ENCODE measurements at places on chromosomes 3 and 15.

DNA sequence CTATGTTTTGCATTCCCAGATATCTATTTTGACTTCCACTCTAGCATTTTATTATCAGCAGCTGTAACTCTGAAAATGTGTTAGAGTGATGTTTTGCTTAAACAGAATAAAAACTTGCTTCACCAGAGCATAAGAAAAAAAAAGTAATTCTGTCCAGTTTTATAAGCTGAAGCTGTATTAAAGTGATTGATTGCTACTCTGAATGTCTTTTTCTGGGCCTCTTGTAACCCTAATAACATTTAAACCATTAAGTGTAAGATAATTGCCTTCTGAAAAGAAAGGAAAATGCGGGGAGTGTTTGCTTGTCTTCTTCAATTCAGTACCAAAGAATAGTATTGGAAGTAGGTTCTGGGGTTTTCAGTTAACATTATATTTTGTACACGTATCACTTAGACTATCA is 57.9 kb upstream of the UBE2E1 start:
- DNase-seq, result no peak

- no peak for DNase-seq
These were observed 134.3 kb downstream of the TIGIT start for GRCh38 chr3:114428044-114428595.

DNA sequence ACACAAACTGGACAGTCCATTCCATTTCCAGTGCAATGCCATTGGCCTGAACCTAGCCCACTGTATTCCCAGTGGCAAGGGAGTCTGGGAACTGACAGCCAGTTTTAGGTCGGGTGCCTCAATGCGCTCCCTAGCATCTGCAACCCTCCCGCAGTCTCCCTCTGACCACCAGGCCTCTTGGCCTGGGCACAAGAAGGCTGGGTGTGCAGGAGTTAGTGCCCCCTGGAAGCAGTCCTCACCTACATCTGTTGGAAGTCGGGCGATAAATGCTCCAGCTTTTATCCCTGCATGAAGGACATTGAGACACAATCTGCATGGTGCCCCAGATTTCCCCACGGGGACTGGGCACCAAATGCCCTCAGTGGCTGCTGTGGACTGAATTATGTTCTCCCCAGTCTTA is 12.7 kb downstream of the C3orf22 start:
- no peak for DNase-seq

GRCh38 chr15:57784081-57784511 is 77.6 kb downstream of the POLR2M start:
- no peak for DNase-seq

DNA sequence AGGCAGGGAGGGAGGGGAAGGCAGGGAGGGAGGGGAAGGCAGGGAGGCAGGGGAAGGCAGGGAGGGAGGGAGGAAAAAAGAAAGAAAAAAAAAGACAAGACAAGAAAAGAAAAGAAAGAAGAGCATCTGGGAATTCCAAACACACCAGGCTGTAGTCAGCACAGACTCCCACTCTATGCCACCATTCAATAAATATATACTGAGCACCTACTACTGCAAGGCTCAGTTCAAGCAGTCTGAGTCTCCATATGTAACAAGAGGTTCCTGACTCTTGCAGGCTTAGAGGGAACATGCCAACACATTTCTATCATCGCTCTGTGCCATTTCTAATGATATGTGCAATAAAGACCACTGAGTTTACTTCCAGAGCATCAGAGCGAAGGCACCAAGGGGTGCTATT is 47.7 kb downstream of the ANXA2 start:
- DNase-seq, result no peak

GRCh38 chr3:183896610-183897009 is 11.9 kb upstream of the PARL start:
- no peak for DNase-seq

GRCh38 chr3:26015752-26016151 is 225.9 kb downstream of the OXSM start:
- no peak for DNase-seq

DNA sequence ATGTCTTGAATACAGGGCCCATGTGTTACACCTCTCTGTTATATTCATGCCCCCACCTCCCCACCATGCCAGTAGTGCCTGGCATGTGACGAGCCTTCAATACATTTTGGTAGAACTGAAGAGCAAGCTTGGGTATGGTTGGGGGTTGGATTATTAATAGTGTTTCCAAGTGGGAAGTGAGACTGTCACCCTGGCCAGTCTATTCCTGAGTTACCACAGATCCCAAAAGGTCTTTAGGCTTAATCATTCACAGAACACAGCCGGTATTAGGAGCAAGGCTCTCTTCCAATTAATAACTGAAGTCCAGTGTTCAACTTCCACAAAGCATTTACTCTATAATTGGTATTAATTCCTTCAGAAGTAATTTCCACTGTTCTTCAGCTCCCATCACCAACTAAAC is 231.9 kb upstream of the LRTM1 start:
- no peak for DNase-seq

GRCh38 chr15:66008940-66009562 is 139.8 kb downstream of the RAB11A start:
- no peak for DNase-seq

- DNase-seq, result no peak
These were observed 23.3 kb downstream of the AQP9 start for GRCh38 chr15:58161436-58161930.

- no peak for DNase-seq
These were observed 33.7 kb upstream of the GPR171 start for GRCh38 chr3:151236736-151237135.

- DNase-seq, result no peak
These were observed 54.6 kb downstream of the RBMS3 start for GRCh38 chr3:29335438-29335837.

DNA sequence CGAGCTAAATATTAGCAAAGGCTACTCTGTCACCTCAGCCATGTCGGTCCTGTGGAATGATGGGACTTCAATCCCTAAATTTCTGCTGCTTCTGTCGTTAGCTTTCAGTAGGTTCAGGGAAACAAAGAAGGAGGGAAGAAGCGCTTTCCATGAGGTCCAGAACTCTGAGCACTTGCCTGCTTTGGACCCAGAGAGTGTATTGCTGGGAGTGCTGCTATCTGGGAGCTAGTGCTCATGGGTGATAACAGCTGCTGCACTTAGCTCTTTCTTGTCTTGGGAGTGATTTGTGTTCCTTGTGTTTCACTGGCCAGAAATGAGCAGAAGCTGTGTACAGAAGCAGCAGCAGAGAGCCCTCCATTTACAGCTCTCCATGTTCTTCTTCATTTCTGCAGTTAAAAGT is 369.8 kb downstream of the DIPK2A start:
- DNase-seq, result no peak

- DNase-seq, result no peak
These were observed 34.8 kb downstream of the LRRFIP2 start for GRCh38 chr3:37139567-37140052.

DNA sequence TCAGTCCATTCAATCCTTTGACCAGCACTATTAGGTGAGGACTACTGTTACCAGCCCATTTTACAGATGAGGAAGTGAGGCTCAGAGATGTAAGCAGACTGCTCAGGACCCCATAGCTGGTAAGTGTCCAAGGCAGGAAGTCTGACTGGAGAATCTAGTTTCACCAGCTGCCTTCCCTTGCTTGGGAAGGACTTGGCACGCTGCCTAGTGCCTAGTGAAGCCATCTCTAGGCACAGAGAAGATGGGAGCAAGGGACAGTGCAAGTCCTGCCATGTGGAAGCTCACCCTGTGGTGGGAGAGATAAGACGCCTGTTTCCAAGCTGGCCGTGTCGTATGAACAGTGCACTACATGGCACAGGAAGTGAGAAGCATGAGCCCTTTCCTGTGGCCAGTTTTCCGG is 111.8 kb upstream of the TMC3 start:
- no peak for DNase-seq

DNA sequence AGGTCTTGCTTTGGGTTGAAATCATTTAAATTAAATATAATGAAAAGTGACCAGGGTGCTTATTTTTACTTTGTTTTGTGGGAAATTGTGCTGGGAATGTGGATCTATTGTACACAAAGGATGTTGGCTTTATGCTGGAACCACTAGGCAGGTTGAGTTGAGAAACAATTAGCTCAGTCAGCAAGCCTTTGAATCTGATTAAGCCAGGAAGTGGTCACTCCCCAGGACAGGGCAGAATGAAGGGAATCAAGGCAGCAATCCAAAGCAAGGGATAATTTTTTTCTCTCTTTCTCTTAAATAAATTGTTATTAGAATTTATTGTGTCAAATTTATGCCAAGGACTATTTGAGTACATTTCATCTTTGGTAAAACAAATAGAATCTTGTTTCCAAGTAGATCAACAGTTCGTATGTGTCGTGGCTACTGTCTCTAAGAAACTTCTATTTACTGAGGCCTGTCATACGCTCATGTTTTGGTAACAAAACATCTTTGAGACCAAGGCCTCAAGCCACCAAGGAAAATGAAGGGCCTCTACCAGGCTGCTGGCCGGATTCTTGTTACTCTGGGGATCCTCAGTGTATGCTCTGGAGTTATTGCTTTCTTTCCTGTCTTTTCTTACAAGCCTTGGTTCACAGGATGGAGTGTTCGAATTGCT is at the start of gene TMEM212:
TSS of gene TMEM212 (plus strand) at position 486 of the 655 bp plus-strand sequence. CDS start at position 521, 35 bp downstream.
- no peak for DNase-seq

GRCh38 chr15:51401872-51402517 is 60.5 kb downstream of the GLDN start:
- no peak for DNase-seq

- no peak for DNase-seq
These were observed 3.1 kb upstream of the TRA2B start for GRCh38 chr3:185940951-185941350.

DNA sequence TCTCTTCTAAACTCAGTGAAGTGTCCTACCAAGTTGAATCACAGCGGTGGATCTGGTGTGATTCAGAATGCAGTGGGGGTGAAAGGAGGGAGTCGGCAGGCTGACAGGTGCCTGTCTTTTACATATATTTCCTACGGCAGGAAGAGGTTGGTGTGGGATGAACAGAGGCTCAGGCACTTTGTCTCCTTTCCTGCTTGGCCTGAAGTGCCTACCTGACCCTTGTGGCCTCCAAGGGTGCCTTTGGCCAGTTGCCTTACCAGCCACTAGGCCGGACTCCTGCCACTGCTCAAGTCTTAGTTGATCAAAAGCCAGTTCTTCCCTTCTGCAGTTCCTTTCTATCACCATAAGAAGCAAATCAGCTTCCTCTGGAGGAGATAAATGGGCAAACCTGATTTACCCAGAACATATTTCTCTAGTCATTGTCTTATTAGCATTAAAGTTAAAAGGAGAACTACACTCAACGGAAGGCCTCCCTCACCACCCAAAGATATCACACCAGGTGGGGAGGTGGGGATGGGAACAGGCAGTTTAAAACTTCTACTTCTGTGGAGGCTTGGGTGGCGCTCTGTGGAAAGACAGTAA is 52.1 kb downstream of the CRTC3 start:
- no peak for DNase-seq

DNA sequence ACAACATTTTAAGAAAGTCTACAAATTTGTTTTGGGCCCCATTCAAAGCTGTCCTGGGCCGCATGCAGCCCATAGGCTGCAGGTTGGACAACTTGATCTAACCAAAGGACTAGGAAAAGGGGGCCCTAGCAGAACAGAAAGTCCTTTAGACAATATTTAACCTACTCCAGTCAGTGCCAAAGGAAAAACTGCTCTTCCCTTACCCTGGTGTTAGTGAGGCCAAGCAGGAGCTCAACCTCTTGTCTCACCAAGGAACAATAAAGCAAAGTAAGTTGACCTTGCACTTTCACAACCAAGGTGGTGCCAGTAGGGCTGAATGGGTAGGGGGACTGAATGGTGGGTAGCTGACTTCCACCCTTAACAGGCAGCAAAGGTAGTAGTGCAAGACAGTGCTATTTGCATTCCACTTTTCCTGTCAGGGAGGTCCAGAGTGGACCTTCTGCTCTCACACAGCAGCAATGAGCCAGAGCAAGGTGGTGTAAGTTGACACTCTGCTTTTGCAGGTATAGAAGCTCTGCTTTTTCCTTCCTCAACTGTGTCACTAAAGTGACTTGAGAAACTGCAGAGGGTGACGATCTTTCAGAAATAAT is 124.9 kb downstream of the WDR72 start:
- no peak for DNase-seq

Measured in naive thymus-derived CD4-positive, alpha-beta T cell (primary cell).